ENCODE measurements at places on chromosomes 6 and 20. TPM values are rescaled to one million over a fixed set of nuclear protein-coding genes. Genes with fewer than 3 reads are reported as not detected.

DNA sequence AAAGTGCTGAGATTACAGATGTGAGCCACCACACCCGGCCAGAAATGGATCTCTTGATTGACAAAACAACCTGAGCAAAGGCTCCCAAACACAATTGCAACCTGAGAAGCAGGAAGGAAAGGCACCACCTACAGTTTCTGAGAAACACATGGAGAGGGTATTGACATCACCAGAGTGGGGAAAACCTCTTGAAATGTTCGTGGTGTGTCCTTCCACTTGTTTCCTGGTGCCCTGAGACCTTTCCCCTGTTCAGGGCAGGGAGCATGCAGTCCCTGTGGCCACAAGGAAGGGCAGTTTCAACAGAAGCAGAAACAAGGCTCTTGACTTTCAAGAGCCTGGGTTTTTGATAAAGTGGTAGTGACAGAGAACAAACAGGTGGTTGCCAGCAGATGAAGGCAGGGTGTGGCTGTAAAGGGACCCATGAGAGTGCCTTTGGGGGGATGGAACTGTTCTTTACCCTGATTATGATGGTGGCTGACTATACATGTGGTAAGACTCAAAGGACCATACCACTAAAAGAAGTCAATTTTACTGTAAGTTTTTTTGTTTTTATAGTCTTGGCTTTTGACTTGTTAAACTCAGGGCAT, 3.2 kb upstream of the BPIFA1 start:
- H3K36me3 ChIP-seq = no peaks in the 10 kb centered on the region
- peaks cover 3% of the 10 kb centered on the region for H3K27me3 ChIP-seq
- no peak overlapping the region for H3K4me3 ChIP-seq
- no peak for DNase-seq
- no peak overlapping the region for H3K27ac ChIP-seq
- no peaks in the 10 kb centered on the region for H3K4me1 ChIP-seq

DNA sequence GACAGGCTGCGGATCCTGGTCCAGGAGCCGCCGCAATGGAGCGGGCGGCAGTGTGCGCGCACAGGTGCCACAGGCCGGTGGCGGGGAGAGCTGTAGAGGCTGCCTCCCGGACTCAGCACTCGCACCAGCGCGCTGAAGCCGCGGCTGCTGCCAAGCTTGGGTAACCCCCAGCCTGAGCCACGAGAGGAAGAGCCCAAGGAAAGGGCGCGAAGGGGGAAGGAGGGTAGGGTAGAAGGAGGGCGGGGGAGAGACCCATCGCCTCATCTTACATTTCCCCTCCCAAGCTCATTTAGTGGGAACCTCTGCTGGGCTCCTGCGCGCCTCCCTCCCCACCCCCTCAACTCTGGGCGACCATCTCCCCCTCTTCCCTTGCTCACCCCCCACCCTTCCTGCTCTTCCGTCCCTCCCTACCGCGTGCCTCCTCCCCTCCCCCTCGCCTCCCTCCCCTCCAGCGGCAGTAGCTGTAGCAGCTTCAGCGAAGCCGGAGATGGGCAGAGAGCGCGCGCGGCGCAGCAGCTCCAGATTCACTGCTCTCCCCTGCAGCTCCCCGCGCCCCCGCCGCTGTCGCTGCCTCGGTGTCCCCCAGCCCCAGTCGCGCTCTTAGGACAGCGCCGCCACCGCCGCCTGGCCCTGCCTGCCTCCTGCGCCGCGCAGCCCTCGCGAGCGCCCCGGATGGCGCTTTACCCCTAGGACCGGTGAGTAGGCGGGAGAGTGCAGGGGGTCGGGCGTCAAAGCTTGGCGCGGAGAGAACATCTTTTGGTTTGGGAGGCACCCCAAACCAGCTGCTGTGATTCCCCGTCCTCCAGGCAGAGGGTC, at the start of gene FUT9:
Gene FUT9 (plus strand): TSS at position 457 of the 816 bp plus-strand sequence. CDS start 187,182 bp downstream, outside the sequence.
- no peak within 1 kb of the TSS for H3K27ac ChIP-seq
- no peaks in the 10 kb centered on the region for H3K27me3 ChIP-seq
- no peaks in the 10 kb centered on the region for H3K36me3 ChIP-seq
- no peaks in the 10 kb centered on the region for H3K4me1 ChIP-seq

APOBEC2 gene
- not detected for total RNA-seq

DNA sequence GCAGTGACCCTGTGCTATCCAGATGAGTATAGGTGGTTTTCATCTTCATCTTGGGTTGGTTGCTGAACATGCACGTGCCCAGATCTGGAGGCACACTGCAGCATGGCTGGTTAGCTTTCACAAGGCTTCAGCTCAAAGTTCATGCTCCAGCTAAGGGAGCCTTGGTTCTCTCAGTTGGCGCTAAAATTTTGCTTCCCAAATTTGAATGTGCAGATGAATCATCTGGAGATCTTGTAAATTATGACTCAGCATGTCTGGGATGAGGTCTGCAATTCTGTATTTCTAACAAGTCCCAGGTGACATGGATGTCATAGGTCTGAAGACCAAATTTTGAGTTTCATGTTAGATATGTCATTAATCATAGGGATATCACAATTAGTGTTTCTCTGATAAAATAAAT, 230.8 kb downstream of the FOXA2 start:
- no peak overlapping the region for H3K27ac ChIP-seq
- H3K4me3 ChIP-seq = no peak overlapping the region
- no peak for DNase-seq

DNA sequence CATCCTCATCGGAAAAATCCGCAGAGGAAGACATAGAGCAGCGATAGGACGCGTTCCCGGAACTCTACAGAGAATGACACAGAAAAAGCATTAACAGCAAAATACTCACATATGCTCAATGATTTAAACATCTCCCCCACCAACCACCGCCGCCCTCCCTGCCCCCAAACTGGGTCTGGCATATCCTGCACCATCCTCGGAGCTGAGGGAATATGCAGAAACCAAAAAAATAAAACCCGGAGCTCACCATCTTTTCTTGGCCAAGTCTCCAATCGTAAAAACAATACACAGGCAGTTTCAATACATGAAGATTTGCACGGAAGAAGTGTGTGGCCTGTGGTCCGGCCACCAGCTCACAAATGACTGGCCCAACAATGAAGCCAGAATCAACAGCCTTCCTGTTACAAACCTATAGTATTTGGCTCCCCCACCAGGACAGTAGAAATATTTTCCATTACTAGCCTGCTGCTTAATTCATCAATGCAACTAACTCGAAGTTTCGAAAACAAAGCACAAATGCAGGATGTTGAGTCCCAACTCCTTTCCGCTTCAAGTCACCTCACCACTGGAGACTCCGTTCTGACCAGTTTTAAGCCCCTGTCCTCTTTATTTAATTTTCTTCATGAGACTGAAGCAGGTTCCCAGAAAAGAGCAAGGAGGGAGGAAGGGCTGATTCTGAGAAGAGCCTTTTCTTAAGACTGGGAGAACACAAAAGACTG, 103.2 kb upstream of the BEND6 start:
- no peaks in the 10 kb centered on the region for H3K36me3 ChIP-seq
- peak; percentile 89 for DNase-seq

- no peak for DNase-seq
- H3K27me3 ChIP-seq = no peaks in the 10 kb centered on the region
- no peaks in the 10 kb centered on the region for H3K4me1 ChIP-seq
- H3K4me3 ChIP-seq = no peak overlapping the region
- H3K27ac ChIP-seq = no peak overlapping the region
These were observed 624.1 kb upstream of the CDH4 start for GRCh38 chr20:60627751-60628565.

DNA sequence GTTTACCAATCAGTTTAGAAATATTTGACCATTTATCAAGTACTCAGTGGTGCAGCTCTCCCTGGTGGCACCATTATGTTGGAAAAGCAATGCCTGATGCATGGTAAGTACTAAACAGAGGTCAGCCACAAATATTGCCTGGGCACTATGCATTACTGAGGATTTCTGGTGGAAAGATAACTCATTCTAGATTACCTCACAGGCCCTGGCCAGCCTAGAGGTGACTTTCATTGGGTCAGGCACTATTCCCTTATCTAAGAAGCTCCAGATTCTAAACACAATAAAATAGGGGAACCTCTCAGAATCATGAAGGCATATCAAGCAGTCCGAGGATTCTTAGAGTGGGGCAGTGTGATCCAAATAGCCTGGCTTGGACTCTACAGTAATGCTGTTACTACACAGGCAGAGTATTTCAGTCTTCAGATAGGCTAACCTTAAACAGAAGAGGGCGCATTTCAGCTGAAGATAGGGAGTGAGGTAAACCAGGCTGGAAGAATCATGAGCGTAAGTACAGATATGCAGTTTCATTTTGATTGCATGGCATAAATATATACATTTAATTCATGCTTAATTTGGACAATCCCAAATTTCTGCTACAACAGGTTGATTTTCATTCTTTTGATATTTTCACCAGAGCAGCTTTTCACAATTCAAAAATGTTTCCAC, 12.1 kb downstream of the LGSN start:
- H3K27me3 ChIP-seq = no peaks in the 10 kb centered on the region
- peak; percentile 64 for DNase-seq
- H3K4me1 ChIP-seq = no peaks in the 10 kb centered on the region
- no peaks in the 10 kb centered on the region for H3K36me3 ChIP-seq
- H3K27ac ChIP-seq = no peak overlapping the region

GRCh38 chr6:54020334-54020733, 90.9 kb upstream of the MLIP start:
- H3K36me3 ChIP-seq = no peaks in the 10 kb centered on the region
- H3K4me1 ChIP-seq = no peaks in the 10 kb centered on the region
- no peak overlapping the region for H3K4me3 ChIP-seq

GRCh38 chr6:35664945-35665344, 23.8 kb downstream of the FKBP5 start:
- H3K4me3 ChIP-seq = no peak overlapping the region
- peaks cover 17% of the 10 kb centered on the region for H3K4me1 ChIP-seq
- H3K27ac ChIP-seq = no peak overlapping the region
- H3K27me3 ChIP-seq = no peaks in the 10 kb centered on the region
- no peaks in the 10 kb centered on the region for H3K36me3 ChIP-seq

- no peak for DNase-seq
- H3K27me3 ChIP-seq = no peaks in the 10 kb centered on the region
- no peak overlapping the region for H3K4me3 ChIP-seq
- H3K27ac ChIP-seq = no peak overlapping the region
- H3K4me1 ChIP-seq = no peaks in the 10 kb centered on the region
These were observed 871.3 kb upstream of the EYS start for GRCh38 chr6:66578362-66578761.

AVP gene
- total RNA-seq = not detected

GRCh38 chr6:90484903-90485302, 102.0 kb downstream of the MAP3K7 start:
- H3K36me3 ChIP-seq = no peaks in the 10 kb centered on the region
- H3K27ac ChIP-seq = no peak overlapping the region
- no peak for DNase-seq

All from IMR-90 (cell line).